ENCODE measurements at places on chromosomes 1 and 21. TPM values are rescaled to one million over a fixed set of nuclear protein-coding genes. Genes with fewer than 3 reads are reported as not detected.

- no peak for DNase-seq
Observed at GRCh38 chr1:197800379-197801110, 25.3 kb upstream of the DENND1B start.

DNA sequence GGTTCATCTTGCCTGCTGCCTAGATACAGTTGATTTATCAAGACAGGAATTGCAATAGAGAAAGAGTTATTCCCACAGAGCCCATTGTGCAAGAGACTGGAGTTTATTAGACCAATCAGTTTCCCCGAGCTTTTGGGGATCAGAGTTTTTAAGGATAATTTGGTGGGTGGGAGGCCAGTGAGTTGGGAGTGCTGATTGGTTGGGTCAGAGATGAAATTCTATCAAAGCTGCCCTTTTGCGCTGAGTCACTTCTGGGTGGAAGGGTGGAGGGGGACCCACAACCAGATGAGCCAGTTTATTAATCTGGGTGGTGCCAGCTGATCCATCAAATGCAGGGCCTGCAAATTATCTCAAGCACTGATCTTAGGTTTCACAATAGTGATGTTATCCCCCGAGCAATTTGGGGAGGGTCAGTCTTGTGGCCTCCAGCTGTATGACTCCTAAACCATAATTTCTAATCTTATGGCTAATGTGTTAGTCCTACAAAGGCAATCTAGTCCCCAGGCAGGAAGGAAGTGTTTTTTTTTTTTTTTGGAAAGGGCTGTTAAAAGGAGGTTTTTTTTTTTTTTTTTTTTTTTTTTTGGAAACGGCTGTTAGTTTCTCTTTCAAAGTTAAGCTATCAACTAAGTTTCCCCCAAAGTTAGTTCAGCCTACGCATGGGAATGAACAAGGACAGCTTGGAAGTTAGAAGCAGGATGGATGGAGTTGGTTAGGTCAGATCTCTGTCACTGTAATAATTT, 7.4 kb downstream of the SLC16A4 start:
- no peak for DNase-seq

GRCh38 chr1:5525597-5526384, 466.4 kb downstream of the NPHP4 start:
- DNase-seq: no peak

Gene ETV3L
- total RNA-seq: not detected

Gene HTR6
- total RNA-seq: 0.16 TPM

Gene AK5
- 31.5 TPM for total RNA-seq

Gene PPFIA4
- 0.63 TPM for total RNA-seq
